ENCODE measurements at places on chromosomes 4 and X. TPM values are rescaled to one million over a fixed set of nuclear protein-coding genes. Genes with fewer than 3 reads are reported as not detected.

CSAG2 gene
- total RNA-seq: not detected

PLAC8 gene
- 156 TPM for total RNA-seq

SCML2 gene
- total RNA-seq: 1.6 TPM

DNA sequence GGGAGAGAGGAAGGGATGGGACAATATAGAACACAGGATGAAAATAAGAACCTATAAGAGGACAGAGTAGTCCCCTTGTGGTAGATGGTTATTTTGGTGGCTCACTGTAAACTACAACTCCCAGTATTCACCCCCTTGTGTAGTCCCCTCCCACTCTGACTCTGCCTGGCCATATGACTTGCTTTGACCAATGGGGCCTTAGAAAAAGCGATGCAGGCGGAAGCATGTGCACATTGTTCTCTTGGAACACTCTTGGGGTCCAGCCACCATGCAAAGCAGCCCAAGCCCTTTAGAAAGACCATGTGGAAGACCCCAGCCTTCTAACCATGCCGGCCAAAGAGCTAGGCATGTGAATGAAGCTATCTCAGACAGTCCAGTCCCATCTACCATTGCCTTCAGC, 415.0 kb downstream of the BCOR start:
- no peak for DNase-seq

Data from spleen (tissue), 13 donors.